Posterior cingulate gyrus (tissue), 11 donors: ENCODE measurements at places on chromosomes 16 and 17.

GRCh38 chr16:84281074-84281473 is 13.6 kb upstream of the WFDC1 start:
- no peak for DNase-seq

- DNase-seq: peak; percentile 9
Measured at GRCh38 chr17:61635913-61636432, 45.0 kb upstream of the NACA2 start.

DNA sequence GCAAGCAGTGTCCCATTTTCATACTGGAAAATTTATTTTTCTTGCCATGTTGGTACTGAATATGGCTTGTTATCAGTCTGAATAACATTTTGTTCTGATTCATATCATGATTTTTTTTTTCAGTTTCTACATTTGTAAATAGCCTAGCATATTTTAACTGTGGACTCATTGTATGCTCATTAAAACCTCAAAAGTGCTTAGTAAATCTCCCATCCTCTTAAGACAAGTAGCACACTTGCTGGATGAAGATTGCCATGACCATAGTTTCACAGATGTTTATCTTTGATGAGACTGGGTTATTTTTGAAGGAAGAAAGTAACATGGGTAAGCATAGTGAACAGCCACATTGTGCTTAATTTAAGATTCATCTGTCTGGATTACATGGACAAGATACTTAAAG is 878 bp downstream of the KRT10 start:
- DNase-seq: no peak

DNA sequence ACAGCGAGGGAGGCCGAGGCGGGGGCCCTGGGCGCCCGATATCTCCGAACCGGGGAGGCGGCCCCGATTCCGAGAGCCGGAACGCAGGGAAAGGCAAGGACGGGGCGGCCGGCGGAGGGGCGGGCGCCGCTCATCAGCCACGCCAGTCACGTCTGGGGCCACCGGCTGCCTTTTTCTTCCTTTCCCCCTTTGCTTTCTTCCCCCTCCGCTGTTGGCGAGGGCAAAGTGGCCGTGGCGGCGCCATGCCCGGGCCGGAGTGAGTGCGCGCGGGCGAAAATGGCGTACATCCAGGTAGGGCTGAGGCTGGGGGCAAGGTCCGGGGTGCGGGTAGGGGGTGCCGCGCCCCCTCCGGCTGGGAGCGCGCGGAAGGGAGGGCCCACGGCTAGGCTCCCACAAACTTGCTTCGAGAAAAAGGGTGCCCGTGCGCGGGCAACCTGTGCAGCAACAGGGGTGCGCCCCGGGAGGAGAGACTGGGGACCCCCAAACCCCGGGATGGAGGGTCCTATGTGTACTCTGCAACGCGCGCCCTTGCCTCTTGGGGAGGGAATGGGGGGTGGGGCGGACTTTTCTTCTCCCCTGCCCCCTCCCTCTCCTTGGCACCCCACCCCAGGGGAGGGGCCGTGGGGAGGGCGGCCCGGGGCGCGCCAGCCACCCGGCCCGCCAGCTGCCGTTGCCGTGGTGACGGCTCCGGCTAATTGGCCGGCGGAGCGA is 486 bp downstream of the SYT17 start:
- peak; percentile 31 for DNase-seq

DNA sequence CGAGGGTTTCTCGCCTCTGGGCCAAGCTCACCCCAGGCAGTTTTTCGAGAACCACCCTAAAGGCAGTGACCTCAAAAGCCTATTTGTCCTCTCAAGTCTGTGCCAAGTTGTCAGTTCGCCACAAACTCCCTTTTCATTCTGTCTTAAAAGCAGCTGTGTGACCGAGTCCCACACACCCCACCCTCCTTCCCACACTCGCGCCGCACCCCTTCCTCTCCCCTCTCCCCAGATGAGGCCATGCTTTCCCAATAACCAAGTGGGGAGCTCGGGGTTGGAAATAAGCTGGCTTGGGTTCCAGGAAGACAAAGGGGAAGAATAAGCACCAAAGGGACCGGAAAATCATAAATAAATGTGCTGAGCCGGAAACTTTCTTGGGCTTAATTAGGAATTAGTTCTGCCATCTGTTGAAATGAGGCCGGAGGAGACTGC is 36.7 kb downstream of the GRIN2C start:
- DNase-seq: peak; percentile 48
